GM23248 (cell line): ENCODE measurements at places on chromosomes 16 and 17. TPM values are rescaled to one million over a fixed set of nuclear protein-coding genes. Genes with fewer than 3 reads are reported as not detected.

DNA sequence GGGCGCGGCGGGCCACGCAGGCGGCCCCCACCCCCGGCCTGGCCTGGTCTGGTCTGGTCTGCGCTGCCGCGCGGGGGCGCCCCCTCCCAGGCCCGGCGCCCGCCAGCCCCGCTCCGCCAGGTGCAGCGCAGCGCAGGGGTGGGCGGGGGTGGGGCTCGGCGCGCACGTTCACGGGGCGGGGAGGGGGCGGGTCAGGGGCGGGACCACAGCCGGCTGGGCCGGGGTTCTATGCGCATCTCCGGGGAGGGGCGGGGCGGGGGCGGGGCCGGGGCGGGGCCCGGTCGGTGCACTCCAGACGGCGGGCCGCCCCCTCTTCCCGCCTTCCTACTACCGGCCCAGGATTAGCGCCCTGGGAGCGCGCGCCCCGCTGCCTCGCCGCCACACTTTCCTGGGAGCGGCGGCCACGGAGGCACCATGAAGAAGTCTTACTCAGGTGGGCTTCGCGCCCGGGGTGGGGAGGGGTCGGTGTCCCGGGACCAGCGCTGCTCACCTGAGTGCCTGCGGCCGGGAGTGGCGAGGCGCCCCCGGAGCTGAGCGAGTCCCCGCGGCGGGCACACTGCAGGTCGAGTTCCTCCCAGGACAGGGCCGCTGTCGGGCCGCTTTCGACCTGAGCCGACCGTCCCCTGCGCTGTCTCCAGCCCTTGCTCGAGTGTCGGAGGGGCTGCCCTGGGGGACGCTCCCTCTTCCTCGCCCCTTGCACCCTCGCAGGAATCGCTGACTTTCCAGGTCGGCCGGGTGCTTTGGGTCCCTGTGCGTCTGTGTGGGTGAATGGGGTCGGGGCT is 140.5 kb downstream of the SEC14L1 start:
- peak overlapping the region; percentile 65 for H3K4me3 ChIP-seq
- H3K4me1 ChIP-seq: peaks cover 17% of the 10 kb centered on the region
- no peaks in the 10 kb centered on the region for H3K27me3 ChIP-seq
- H3K27ac ChIP-seq: no peak overlapping the region
- no peaks in the 10 kb centered on the region for H3K36me3 ChIP-seq
- peak; percentile 68 for DNase-seq

- peaks cover 20% of the 10 kb centered on the region for H3K4me1 ChIP-seq
- H3K27me3 ChIP-seq: no peaks in the 10 kb centered on the region
- H3K36me3 ChIP-seq: no peaks in the 10 kb centered on the region
Measured at GRCh38 chr17:82000803-82001570, 21.7 kb downstream of the CENPX start.

DNA sequence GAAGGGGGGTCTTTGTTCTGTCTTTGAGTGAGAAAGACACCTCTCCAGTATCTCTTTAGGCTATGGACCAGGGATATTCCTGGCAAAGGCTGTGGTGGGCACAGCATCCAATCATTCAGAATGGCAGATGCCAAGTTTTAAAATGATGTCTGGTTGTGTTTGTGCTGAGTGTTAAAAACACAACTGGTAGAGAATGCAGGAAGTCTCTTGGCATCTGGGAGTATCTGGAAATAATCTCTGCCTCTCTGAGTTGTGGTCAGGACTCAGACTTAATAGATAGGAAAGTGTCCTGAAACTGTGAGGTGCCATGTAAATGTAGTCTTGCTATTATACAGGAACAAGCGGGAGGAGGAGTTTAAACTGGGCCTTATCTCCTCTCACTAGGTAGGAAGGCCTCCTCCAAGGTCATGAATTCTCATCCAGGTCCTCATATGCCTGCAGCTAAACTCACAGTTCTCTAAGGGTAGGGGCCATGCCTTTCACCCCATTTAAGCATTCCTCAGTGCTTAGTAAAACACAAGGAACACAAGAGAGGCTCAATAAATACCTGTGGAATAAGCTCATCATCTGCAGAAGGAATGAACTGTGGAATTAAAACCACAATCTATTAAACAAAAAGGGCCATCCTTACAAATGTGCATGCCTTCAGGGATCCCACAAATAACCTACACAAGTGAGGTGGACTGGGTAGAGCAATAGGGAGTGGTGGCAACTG is 317.6 kb downstream of the CBLN1 start:
- no peaks in the 10 kb centered on the region for H3K27me3 ChIP-seq
- H3K27ac ChIP-seq: peak overlapping the region; percentile 32; the same call in 1 of the 2 replicates
- no peak overlapping the region for H3K4me3 ChIP-seq
- no peaks in the 10 kb centered on the region for H3K36me3 ChIP-seq
- peaks cover 20% of the 10 kb centered on the region for H3K4me1 ChIP-seq

- no peaks in the 10 kb centered on the region for H3K27me3 ChIP-seq
- peaks cover 17% of the 10 kb centered on the region; the same call in 1 of the 2 replicates for H3K36me3 ChIP-seq
- no peak overlapping the region for H3K4me3 ChIP-seq
Measured at GRCh38 chr17:63579633-63580032, 21.1 kb upstream of the TACO1 start.

DNA sequence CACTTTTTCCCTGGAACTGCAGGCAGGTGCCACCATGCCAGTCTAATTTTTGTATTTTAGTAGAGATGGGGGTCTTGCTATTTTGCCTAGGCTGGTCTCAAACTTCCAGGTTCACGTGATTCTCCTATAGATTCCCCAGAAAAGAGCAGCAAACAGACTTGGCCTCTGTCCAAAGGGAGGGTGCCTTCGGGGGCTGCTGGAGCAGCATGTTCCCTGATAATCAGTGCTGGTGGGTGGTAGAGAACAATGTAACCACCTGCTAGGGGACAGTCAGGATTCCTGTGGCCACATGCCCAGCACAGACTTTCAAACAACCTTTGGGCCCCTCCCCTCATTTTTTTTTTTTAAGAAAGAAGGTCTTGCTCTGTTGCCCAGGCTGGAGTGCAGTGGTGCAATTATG is 14.2 kb upstream of the CCNF start:
- peaks cover 9% of the 10 kb centered on the region for H3K4me1 ChIP-seq
- peaks cover 19% of the 10 kb centered on the region; the same call in 1 of the 2 replicates for H3K27me3 ChIP-seq
- H3K4me3 ChIP-seq: no peak overlapping the region

DNA sequence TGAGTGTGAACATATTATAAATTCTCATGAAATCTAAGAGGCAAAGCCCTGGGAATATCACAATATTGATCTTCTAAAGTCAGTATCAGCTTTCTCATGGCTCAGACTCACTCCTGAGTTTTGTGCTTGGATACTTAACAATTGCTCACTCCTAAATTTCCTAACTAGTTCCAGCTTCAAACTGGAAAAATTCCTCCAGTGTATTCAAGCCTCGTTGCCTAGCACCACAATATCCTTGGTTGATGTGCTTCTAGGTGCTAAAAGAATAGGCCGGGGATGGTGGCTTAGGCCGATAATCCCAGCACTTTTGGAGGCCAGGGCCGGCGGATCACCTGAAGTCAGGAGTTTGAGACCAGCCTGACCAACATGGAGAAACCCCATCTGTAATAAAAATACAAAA is 62.5 kb downstream of the XYLT1 start:
- DNase-seq: peak; percentile 51
- no peaks in the 10 kb centered on the region for H3K27me3 ChIP-seq
- peaks cover 50% of the 10 kb centered on the region for H3K4me1 ChIP-seq
- no peak overlapping the region for H3K4me3 ChIP-seq
- H3K36me3 ChIP-seq: no peaks in the 10 kb centered on the region

DNA sequence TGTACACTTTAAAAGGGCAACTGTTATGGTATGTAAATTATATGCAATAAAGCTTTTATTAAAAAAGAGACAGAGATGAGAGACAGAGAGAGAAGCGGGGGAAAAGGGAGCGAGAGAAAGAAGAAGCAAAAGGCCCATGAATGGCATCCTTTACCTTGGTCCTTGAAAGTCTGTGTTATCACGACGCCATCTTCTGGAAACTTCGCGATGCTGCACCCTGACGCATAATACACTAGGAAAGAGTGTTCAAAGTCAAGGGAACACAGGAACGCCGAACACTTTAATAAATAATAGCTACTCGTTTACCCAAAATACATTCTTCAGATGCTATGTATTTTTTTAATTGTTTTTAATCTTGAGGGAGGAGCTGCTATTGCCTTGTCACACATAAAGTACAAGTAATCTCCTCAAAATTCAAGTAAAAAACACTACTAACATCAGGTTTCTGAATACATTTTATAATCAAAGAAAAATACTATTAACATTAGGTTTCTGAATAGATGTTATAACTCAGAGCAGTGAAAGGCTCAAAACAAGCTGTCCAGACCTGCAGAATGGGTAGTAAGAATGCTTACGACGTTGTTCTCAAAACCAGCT is 23.0 kb upstream of the SLC38A8 start:
- no peak overlapping the region for H3K27ac ChIP-seq
- H3K36me3 ChIP-seq: peaks cover 64% of the 10 kb centered on the region
- H3K4me1 ChIP-seq: no peaks in the 10 kb centered on the region
- H3K27me3 ChIP-seq: no peaks in the 10 kb centered on the region

DNA sequence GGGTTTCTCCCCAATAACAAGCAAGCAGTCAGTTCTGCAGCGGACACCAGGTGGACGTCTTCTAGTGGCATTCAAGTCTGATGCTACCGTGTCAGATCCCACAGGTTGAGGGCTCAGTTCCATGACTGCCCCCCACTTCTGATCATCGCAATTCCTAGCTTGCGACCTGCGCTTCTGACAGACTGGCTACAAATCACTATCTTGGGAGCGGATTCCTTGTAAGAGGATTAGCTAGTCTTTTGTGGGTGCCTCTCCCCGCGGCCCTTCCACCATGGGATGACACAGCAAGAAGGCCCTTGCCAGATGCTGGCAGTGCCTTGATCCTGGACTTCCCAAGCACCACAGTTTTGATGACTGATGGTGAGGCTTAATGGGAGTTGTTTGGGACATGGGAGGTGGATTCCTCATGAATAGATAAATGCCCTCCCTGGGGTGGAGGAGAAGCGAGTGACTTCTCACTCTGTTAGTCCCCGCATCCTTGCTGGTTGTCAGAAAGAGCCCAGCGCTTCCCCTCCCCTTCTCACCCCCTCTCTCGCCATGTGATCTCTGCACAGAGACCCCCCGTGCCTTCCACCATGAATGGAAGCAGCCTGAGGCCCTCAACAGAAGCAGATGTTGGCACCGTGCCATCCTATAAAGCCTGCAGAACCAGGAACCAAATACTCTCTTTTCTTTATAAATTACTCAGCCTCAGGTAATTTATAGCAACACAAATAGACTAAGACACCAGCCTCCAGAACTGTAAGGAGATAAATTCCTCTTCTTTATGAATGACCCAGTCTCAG is 19.1 kb downstream of the CDIP1 start:
- no peak overlapping the region for H3K4me3 ChIP-seq
- no peaks in the 10 kb centered on the region for H3K4me1 ChIP-seq
- H3K36me3 ChIP-seq: no peaks in the 10 kb centered on the region
- no peak for DNase-seq
- H3K27ac ChIP-seq: no peak overlapping the region

GRCh38 chr17:8362651-8363332 is 13.7 kb downstream of the KRABD2 start:
- no peak overlapping the region for H3K4me3 ChIP-seq
- H3K36me3 ChIP-seq: no peaks in the 10 kb centered on the region
- H3K4me1 ChIP-seq: peaks cover 56% of the 10 kb centered on the region

- peaks cover 6% of the 10 kb centered on the region for H3K27me3 ChIP-seq
- no peak overlapping the region for H3K4me3 ChIP-seq
- no peak for DNase-seq
- H3K27ac ChIP-seq: no peak overlapping the region
- H3K36me3 ChIP-seq: no peaks in the 10 kb centered on the region
- no peaks in the 10 kb centered on the region for H3K4me1 ChIP-seq
Measured at GRCh38 chr16:82609140-82609539, 17.6 kb upstream of the CDH13 start.

DNA sequence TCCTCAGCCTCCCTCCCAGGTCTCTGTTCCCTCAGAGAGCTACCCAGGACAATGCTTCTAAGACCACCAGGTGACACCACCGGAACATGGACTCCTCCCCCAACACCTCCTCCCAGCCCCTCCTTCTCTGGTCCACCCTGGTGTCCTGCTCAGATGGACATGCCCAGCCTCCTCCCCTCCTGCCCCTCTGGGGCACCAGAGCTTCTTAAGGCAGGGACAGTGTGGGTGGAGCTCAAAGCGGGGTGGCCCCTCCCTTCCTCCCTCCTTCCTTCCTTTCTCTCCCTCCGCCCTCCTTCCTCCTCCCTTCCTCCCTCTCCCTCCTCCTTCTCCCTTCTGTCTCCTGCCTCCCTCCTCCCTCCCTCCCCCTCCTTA is 22.7 kb downstream of the TRPV3 start:
- peak overlapping the region; percentile 87 for H3K4me3 ChIP-seq
- no peak overlapping the region for H3K27ac ChIP-seq
- H3K27me3 ChIP-seq: no peaks in the 10 kb centered on the region
- H3K36me3 ChIP-seq: no peaks in the 10 kb centered on the region
- peaks cover 13% of the 10 kb centered on the region; the same call in 1 of the 2 replicates for H3K4me1 ChIP-seq

DNA sequence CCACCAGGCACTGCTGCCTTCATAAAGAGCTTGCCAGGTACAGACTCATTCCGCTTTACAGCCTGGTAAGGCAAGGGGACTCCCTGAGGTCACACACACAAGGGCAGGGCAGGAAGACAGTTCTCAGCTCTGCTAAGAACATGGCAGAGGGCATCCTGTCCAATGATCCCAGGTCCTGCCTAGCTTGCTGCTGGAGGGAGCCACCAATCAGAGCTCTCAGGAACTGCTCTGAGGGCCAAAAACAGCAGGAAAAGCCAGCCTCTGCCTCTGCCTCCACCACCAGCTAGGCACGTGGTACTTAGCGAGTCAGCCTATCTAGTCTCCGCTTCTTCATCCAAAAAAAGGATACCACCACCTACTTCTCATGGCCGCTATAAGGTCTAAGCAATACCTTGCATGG is 66.1 kb downstream of the GTF3C1 start:
- H3K4me1 ChIP-seq: no peaks in the 10 kb centered on the region
- H3K4me3 ChIP-seq: no peak overlapping the region
- H3K27me3 ChIP-seq: no peaks in the 10 kb centered on the region
- DNase-seq: no peak
- H3K27ac ChIP-seq: no peak overlapping the region
- H3K36me3 ChIP-seq: peaks cover 39% of the 10 kb centered on the region

DNA sequence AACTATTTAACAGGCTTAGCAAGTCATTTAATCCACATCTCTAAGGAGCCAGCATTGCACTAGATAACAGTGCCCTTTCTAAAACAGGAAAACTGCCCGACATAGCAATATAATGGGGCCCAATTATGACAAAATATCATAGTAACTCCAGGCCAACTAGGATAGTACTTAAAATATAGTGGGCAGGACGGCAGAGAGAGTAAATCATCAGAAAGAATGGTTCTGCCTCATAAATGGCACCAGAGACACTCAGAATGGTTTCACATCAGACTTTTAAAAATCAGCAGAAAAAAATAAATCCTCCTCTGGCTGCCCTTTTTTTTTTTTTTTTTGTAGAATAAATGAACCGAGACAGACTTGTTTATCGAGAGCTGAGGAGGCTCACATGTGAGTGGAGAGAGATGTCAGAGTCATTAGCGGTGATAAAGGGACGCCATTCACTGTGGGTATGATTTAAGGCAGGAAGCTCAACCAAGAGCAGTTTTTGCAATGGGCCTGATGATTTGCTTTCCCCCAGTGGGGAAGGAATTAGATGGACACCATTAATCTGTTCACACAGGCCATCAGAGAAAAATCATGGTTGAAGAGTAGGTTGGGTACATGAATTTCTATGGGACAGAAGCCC is 62.6 kb downstream of the CPPED1 start:
- no peaks in the 10 kb centered on the region for H3K36me3 ChIP-seq
- no peak overlapping the region for H3K27ac ChIP-seq
- no peak overlapping the region for H3K4me3 ChIP-seq
- no peaks in the 10 kb centered on the region for H3K27me3 ChIP-seq
- no peaks in the 10 kb centered on the region for H3K4me1 ChIP-seq

The TPSD1 gene
- polyA plus RNA-seq: not detected in 2 replicates

The NSF gene
- 43.5 and 44.2 TPM in 2 replicates for polyA plus RNA-seq

The KRTAP16-1 gene
- not detected in 2 replicates for polyA plus RNA-seq

The UBALD1 gene
- 10.3 and 11.5 TPM in 2 replicates for polyA plus RNA-seq

The HASPIN gene
- polyA plus RNA-seq: 1.1 and 1.4 TPM in 2 replicates

The SLC35G6 gene
- polyA plus RNA-seq: 0.14 TPM in 1 of 2 replicates, not detected in the other

The SUPT4H1 gene
- polyA plus RNA-seq: 88.7 and 92.1 TPM in 2 replicates

The DNAH9 gene
- polyA plus RNA-seq: not detected in 2 replicates

The KRTAP2-2 gene
- polyA plus RNA-seq: 0.51 and 0.74 TPM in 2 replicates

The DNAAF8 gene
- polyA plus RNA-seq: 1.7 and 2.3 TPM in 2 replicates

The ZG16 gene
- polyA plus RNA-seq: not detected in 2 replicates

The SEPTIN1 gene
- 1.7 and 1.9 TPM in 2 replicates for polyA plus RNA-seq

The GDPD3 gene
- 1.1 and 1.2 TPM in 2 replicates for polyA plus RNA-seq
